HFF-Myc (cell line): ENCODE measurements at places on chromosomes 13 and 19.
A peak's percentile ranks its signal among the peaks of the same experiment; 100 is the strongest.

GRCh38 chr19:46288896-46289588 is 7.8 kb upstream of the HIF3A start:
- peak; percentile 88 for DNase-seq

- no peak for DNase-seq
Measured at GRCh38 chr19:49554701-49555181, 25.6 kb downstream of the NOSIP start.

- DNase-seq = no peak
Measured at GRCh38 chr19:51120160-51120559, 4.5 kb upstream of the SIGLEC9 start.

- no peak for DNase-seq
Measured at GRCh38 chr19:23404676-23405075, 9.4 kb upstream of the ZNF91 start.

GRCh38 chr13:32007494-32007893 is 24.1 kb upstream of the FRY start:
- no peak for DNase-seq

DNA sequence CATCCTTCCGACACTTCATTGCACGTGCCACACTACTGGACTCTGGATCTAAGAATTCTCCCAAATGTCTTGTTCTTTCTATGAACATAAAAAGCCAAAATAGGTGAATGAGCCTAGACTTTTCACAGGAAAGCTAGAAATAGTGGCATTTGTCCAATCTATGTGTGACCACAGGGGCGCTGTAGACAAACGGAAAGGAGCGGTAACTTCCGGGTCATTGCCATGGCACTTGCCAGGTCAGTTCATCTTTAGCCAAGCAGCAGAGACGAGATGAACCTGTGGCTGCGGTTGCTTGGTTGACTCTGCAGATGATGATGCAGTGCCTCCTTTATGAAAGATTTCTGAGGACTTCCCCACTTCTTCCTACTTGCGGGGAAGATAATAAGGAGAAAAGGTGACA is 65.6 kb downstream of the ADGRE1 start:
- DNase-seq = no peak

- DNase-seq = no peak
Measured at GRCh38 chr13:41546372-41547190, 89.2 kb downstream of the RGCC start.

GRCh38 chr13:42594481-42595252 is 20.7 kb downstream of the TNFSF11 start:
- DNase-seq = peak; percentile 52

DNA sequence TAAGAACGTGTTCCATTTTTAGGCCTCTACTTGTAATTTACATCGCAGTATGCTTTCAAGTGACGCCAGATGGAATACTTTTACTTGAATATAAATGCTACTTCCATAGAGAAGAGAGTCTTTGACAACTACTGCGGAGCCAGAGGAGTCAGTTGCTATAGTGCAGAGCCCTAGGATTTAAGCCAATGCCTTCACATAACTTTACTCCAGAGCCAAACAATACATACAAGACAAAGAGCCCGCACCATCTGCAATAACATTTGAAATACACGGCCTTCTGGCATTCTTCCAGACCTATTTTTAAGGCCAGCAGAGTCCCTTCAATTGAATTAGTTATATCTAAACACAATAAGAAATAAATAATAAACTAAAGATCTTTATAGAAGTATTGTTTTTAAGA is 59.4 kb downstream of the XPO4 start:
- no peak for DNase-seq

DNA sequence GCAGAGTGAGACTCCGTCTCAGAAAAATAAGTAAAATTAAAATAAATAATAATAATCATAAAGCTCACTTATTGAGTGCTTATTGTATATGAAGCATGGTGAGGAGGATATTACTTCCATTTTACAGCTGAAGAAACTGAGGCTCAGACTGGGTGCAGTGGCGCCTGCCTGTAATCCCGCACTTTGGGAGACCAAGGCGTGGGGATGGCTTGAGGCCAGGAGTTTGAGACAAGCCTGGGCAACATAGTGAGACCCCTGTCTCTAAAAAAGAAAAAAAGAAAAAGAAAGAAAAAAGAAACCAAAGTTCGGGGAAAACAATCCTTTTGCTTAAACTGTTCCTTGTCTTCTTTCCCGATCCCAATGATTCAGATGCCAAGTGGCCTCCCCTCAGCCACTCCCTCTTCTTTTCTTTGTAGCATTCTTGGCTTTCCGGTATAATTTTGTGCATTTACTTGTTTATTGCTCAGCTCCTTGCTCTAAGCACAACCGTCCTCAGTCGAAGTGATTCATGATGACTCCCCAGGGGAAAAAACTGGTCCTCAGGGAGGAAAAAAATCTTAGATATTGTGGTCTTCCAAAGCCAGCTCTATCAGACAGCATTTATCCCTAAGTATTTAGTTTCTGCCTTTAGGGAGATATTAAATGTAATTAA is 965 bp upstream of the EIF3G start:
- no peak for DNase-seq

DNA sequence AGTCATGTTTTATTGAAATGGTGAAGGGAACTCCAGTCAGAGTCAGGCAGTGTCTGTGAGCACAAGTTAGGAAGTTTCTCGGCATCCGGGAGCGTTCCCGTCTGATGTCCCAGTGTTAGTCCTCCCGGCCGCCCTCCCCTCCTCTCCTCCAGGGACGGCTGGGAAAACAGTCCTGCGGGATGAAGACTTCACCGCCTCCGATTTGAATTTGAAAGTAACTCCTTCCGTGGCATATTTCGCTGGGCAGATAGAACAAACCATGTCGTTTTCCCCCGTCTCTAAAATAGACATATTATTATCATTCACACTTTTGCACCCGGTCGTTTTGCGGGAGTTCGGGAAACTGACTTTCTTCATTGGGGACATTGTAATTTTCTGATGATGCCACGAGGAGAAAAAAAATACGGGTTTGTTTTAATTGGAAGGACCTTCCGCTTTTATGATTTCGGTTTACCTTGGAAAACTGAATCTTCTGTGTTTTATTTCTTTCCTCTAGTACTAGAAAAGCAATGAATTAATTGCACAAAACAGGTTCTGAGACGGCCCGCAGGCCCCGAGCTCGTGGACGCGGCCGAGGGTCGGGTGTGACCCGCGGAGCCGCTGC is 76.6 kb downstream of the ZIC5 start:
- DNase-seq = no peak

- no peak for DNase-seq
Measured at GRCh38 chr13:105118426-105118985, 1417.0 kb downstream of the EFNB2 start.

DNA sequence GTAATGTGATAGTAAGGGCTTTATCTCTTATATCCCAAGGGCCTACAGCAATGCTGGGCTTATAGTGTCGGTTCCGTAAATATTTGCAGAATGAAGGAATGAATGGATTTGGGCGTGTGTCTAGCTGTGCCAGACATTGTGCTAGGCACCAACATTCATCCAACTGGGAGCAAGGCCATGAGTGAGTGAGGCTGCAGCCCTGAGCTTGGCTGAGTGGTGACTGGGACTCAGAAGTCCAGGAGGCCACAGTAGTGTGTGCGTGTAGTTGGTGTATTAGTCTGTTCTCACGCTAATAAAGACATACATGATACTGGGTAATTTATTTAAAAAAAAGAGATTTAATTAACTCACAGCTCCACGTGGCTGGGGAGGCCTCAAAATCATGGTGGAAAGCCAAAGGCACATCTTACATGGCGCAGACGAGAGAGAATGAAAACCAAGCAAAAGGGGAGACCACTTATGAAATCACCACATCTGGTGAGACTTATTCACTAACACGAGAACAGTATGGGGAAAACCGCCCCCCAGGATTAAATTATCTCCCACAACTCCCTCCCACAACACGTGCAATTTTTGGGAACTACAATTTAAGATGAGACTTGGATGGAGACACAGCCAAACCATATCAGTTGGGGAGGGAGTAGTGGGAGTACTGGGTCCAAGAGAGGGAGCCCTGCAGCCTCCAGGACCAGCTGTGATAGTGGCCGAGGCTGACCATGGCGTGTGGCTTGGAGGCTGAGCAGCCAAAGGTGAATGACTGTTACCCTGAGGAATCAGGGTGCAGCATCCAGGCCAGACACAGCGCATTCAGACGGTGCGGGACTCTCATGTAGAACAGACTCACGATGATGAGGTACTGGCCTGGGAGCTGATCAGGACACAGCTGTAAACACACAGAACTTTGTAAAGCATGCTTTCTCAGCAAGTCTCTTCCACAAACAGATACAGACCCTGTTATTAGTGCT is 104.6 kb downstream of the TEX26 start:
- DNase-seq = no peak

DNA sequence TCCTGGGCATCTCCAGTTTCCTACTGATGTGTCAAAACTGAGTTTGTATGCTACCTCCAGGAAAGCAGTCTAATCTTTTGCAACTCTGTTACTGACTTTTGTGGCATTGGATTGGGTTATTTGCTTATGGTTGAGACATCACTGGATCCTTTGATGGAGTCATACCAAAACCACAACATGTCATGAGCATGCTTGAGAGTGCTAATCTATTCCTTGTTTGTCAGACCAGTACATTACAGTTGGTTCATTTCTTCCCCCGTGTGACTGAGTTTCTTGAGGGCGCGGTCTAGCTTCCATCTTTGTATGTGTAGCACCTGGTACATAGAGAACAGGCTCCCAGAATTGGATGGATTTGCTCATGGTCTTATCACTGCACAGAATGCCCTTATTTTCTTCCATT is 43.2 kb downstream of the SUGT1 start:
- no peak for DNase-seq

- no peak for DNase-seq
Measured at GRCh38 chr13:91355099-91355825, 7.8 kb downstream of the MIR17HG start.

- DNase-seq = no peak
Measured at GRCh38 chr19:34669305-34669704, 7.7 kb downstream of the SCGB2B2 start.

DNA sequence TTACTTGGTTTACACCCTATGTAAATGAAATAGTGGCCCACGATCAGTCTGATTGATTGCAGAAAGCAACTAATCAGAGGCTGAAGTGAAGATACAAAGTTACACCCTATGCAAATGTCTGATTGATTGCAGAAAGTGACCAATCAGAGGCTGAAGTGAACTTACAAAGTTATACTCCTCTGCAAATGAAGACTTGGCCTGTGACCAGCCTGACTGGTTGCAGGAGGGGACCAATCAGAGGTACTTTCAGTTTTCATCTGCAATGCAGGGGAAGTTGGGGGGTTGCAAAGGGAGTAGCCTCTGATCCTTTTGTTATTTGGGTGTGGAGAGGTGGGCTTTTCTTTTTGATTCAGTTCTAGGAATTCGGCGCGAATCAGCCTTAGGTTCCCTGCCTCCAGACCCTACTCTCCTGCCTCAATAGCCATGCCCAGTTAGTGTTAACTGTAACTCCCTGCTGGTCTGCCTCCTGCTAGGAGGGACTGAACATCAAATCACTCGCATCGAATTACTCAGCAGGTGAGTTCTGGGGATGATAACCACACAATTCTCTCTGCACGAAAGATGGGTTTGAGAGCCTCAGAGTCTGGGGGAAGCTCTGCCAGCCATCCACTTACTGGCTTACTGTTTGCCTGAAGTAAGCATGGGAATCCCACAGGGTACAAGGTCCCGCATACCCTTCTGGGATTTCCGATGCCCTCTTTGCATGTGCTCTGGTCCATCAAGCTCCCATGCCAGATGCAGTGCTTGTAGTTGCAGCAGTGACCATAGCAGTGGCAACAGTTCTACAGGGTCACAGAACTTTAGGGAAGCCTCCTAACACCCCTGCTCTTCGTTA is 7.5 kb downstream of the ARL11 start:
- no peak for DNase-seq
